ENCODE measurements at places on chromosomes 5 and 9.

GRCh38 chr5:50666261-50667022, at the start of gene PARP8:
Gene PARP8 (plus strand): TSS chr5:50666637. CDS start chr5:50667096, 459 bp downstream.
- peak; percentile 55 for DNase-seq

DNA sequence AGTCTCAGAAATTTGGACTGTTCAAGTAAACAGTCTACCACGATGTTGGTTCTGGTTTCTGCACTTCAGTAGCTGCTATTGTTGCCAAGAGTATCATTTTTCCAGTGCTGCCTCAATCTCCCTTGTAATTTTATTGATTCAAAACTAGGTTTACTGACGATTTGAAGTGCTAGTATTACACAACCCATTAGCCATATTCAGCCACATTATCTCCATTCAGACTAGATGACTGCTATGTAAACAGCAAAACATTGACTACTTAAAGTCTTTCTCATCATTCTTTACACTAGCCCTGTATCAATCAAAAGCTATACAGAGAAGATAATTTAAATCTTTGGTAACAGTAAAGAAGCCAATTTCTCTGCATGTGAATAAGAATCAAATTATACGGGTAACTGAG, 102.0 kb upstream of the TSLP start:
- DNase-seq, result no peak

- DNase-seq, result peak; percentile 70
These were observed 527.2 kb downstream of the KCTD16 start for GRCh38 chr5:144697847-144698262.

- no peak for DNase-seq
These were observed at the start of gene RANBP3L for GRCh38 chr5:36301858-36302603. Gene RANBP3L (minus strand): TSS chr5:36301902. CDS start chr5:36301416, 486 bp downstream.

- no peak for DNase-seq
These were observed 60.5 kb downstream of the RASGRF2 start for GRCh38 chr5:81020478-81021167.

GRCh38 chr5:96816991-96817390, 9.2 kb upstream of the ERAP1 start:
- no peak for DNase-seq

DNA sequence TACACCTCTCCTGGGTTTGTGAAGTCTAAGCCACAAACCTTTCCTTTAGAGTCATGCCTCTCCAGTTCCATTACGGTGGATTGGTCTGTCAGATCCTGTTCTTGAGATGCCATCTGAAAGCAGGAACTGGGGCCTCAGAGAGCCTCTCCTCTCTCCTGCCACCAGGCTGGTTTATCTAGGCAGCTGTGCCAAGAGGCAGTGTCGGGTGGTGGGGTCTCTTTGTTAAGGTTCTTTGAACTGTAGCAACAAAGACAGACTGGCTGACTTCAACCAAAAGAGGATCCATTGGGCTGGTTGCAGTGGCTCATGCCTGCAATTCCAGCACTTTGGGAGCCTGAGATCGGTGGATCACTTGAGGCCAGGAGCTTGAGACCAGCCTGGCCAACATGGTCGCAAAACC, 66.0 kb upstream of the ANGPTL2 start:
- DNase-seq, result no peak

DNA sequence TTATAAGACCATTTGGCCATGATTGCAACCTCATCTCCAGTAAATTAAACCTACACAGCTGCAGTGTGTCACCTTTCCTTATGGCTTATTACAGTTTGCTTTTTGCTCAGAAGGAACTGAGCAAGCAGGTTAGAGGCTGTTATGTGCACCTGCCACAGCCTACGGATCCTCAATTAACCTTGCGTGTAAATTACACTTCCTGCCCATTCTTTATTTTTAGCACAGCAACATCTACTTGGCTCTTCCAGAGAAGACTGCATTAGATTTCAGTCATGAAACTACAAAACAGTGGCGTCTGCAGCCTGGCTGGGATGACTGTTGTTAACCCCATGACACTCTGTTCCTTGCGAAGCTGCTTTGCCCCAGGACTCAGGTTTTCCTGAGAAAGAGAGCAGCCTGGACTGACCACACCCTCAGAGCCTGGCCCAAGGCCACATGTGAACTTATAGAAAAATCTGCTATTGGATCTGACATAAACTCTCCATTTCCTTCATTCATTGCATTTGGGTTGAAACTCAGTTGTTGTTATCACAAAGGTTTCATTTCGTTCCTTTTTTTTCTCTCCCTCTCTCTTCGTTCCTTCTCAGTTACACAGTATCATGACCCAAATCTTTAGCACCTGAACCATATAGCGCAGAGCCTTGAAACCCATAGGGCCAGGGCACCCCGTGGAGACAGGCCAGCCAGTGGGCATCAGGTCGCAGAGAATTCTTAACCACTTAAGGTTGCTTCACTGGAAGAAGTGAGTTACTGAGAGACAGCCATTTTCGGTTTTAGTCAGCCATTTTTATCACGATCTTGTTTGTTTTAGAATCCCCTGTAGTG, 138.6 kb downstream of the PALM2AKAP2 start:
- no peak for DNase-seq

- no peak for DNase-seq
These were observed 19.5 kb downstream of the TLE1 start for GRCh38 chr9:81669866-81670265.

DNA sequence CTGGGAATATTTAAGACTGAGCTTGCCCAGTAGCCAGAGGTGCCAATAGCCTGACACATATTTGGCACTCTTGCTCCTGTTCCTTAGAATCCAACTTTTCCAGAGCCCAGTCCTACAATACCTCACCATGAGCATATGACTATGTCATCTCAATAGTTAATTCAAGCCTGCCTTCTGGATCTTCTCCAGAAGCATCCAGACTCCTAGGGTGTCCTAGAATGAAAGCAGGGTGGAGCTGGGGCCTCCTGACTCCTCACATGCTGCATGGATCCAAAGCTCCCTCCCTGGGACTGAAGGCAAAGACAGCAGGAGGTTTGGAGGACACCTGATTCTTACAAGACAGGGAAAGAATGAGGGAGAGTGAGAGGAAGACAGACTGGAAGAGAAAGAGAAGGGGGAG, 37.9 kb downstream of the SH3TC2 start:
- DNase-seq, result no peak

DNA sequence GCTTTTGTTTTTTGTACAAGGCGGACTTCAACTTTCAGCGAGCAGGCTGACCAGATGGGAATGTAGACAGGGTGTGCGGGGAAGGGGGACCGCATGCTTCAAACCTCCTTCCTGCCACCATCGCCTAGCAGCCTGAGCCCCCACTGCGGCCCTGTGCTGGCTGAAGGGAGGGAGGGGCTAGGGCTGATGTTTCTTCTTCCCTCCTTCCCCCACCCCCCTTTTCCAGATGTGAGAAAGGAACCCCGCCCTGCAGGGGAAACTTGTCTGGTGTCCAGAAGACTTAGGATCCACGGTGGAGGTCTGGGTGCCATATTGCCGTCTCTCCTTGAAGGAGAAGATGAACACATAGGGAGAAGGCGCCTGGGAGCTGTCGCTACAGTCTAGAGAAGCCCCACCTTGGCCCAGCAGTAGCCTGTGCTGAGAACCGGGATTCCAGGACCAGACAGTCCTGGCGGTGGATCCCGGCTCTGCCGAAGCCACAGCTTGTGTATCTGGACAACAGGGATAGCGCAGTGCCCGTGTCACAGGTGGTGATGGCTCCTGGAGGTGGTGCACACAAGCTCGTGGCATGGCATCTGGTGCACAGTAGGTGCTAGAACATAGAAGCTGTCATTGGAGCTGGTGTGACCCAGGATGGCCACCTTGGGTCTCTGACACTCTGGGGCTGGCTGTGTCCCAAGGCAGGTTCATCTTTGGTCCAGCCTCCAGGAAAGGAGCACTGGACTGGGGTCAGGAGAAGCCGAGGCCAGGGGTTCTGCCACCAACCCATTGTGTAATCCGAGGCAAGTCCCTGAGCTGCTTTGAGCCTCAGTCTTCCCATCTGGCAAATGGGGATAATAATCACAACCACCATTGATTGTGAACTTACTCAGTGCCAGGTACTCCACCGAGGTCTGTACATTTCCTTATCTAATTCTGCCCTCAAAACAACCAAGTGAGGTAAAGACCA, 205.6 kb downstream of the C9orf50 start:
- no peak for DNase-seq

GRCh38 chr5:62902126-62902525, 323.5 kb downstream of the LRRC70 start:
- DNase-seq, result no peak

GRCh38 chr5:80142996-80143395, 107.8 kb downstream of the THBS4 start:
- no peak for DNase-seq

DNA sequence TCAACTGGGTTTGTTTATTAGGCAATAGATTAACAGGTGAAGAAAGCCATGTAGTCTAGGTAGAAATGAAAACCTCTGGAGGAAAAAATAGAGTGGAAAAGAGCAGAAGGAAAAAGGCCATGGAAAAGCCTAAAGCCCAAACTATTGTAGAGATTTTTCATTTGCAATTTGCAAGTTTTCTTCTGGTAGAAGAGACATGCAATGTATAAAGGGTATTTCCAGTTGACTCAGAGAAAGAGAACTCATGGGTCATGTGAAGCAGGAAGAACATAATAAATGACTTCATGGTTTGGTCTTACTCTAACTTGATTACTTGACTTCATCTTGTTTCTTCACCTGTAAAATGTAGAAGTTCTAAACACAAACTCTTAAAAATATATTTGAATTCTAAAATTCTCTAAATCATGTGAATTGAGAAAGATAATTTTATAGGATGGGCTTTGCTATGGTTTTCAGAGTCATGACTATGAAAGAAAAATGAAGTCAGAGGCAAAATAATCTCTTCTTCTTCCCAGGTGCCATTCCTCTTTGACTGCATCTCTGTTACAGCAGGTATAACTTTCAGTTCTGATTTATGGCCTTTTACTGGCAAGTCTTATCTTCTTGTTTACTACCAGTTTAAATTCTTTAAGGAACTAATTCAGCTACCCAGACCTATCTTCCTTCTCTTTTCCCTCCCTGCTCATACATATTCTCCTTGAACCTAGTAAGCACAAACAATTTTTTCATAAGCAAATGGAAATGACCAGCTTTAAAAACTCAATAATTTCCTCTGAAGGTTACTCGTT, 47.7 kb upstream of the TMC1 start:
- no peak for DNase-seq

DNA sequence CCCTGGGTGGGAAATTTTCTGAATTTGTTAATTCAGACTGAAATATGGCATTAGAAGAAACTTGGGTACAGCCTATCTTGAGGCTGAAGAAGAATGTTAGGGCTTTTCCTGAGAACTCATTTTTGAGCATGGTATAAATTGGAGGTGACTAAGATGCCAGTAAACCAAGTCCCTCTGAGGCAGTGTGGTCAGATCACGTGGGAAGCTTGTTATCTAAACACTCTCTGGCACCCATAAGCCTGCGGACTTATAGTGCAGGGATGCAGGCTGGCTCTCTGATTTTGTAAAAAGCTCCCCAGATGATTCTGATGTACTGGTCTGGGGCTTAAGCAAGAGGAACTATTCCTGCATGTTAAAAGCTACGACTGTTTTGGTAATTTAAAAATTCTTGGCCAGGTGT, 34.3 kb downstream of the MTMR12 start:
- no peak for DNase-seq
